WTC11 (cell line): ENCODE measurements at places on chromosomes 5 and 9.
A peak's percentile ranks its signal among the peaks of the same experiment; 100 is the strongest.

DNA sequence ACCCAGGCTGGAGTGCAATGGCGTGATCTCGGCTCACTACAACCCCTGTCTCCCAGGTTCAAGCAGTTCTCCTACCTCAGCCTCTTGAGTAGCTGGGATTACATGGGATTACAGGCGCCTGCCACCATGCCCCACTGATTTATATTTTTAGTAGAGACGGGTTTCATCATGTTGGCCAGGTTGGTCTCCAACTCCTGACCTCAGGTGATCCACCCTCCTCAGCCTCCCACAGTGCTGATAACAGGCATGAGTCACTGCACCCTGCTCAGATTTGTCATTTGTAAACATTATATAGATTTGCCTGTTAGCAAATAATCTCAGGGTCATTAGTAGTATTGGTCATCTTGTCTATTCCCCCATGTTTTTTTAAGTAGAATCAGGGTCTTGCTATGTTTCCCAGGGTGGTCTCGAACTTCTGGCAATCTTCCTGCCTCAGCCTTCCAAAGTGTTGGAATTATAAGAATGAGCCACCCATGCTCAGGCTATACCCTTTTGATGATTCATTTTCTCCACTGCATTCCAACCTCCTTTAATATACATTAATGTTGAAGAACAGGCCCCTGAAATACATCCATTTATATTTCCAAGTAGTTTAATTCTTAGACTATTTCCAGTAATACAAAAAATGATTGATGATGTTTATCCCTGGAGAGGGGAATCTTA lies 17.3 kb downstream of the CENPH start:
- no peak for DNase-seq

GRCh38 chr5:56447656-56448055 lies 214.5 kb upstream of the ANKRD55 start:
- DNase-seq: no peak

DNA sequence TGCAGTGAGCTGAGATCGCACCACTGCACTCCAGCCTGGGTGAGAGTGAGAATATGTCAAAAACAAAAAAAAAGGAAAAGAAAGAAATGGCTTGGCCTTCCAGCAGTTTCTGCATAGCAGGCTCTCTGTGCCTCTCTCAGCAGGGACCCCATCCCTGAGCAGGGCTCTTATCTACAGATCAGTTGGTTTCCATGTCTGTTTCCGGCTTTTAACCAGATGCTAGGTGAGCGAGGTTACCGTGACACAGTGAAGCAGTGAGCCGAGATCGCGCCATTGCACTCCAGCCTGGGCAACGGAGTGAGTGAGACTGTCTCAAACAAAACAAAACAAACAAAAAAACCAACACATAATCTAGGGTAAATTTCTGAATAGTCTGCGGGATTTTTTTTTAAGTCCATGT lies 51.4 kb downstream of the COL5A1 start:
- DNase-seq: no peak

DNA sequence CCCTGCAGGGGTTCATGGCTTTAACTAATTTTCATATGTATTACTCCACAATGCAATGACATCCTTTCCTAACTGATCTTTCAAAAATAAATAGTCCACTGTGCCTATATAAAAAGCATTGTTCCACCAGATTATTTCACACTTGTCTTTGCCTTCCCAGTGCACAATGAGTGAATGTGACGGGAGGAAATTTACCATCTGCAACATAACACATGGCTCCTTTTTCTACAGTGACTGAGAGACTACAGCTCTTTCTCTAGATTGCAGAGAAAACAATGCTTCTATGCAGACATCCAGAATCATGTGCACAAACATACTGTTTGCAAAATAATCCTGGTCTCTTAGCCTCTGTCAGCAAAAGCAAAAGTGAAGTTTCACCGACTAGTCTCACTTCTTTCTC lies 483.7 kb upstream of the PIK3R1 start:
- no peak for DNase-seq

DNA sequence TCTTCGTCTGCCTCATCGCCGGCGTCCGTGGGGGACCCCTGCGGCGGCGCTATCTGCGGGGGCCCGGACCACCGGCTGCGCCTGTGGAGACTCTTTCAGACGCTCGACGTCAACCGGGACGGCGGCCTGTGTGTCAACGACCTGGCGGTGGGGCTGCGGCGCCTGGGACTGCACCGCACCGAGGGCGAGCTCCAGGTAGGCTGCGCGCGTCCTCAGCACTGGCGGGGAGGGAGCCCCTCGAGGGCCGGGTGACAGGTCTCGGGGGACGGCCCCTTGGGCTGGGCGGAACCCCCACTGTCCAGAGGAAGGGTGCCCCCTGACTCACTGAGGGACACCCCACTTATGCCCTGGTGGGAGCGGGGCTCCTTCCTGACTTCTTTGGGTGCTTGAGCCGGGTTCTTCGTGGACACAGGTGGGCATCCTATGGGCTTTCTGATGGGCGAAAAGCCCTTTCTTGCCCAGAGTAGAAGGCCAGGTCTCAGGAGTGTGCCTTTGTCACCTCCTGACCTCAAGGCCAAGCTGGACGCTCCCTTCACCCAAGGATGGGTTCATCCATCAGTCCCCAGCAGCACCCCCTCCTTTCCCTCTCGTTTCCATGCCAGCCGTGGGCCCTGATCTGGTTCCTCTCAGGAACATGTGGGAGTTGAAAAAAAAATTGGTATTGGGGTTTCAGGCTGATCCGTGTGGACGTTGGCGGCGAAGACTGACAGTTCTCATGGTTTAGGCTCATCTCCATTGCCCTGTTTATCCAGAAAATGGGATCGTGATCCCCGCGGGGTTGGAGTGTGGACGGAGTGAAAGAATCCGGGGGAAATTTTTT lies 564 bp downstream of the SLC25A25 start:
- DNase-seq: no peak

DNA sequence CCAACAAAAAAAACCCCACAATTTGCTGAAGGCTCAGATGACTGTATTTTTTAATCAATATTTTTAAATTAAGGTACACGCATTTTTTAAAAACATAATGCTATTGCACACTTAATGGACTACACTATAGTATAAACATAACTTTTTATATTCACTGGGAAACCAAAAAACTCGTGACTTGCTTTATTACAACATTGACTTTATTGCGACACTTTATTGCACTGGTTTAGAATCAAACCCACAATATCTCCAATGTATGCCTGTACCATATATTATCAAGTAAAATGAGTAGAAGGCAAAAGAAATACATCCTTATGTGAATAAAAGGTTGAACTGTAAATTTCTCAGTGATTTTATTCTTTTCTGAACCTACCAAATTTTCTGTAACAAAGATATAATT lies 53.7 kb downstream of the RICTOR start:
- no peak for DNase-seq

GRCh38 chr5:132383261-132383660 lies 13.8 kb downstream of the SLC22A5 start:
- DNase-seq: no peak

DNA sequence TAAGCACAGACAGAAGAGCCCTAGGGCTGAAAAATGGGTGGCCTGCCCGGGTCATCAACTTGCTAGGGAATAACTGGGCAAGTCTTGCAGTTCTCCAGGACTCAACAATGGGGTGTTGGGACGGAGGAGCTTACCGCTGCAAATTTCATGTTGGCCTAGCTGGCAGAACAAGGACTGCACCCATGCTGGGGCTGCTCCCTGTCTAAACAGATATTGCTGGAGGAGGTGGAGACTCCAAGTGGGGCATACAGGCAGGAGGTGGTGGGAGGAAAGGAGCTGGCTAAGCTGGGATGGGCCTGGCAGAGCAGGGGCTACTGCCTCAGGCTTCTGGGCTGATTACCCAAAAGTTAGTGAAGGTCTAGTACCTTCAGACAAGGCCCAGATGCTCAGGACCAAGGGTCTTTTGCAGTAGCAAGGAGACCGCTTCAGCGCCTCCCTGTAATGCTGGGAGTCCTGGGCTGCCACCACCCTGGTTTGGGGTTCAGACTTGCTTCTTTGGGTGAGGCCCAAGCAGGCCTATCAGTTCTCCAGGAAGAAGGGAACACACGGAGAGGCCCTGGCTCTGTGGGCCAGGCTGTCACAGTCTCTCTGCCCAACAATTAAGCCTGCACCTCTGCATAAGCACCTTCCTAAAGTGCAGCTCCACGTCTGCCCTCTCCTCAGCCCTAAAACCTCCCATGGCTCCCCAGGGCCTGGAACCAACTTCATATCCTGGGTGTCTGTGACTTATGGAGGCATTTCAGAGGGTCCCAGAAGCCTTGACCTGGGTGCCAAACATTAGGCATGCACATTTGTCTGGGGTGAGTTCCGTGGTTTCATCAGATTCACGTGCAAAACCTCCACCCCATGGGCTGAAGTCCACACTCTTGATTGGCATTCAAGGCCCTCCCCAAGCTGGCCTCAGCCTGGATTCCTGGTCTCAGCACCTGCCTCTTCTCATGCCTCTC lies 24.2 kb upstream of the KIF12 start:
- DNase-seq: no peak

GRCh38 chr9:94703488-94704140 lies 22.9 kb upstream of the AOPEP start:
- DNase-seq: no peak

DNA sequence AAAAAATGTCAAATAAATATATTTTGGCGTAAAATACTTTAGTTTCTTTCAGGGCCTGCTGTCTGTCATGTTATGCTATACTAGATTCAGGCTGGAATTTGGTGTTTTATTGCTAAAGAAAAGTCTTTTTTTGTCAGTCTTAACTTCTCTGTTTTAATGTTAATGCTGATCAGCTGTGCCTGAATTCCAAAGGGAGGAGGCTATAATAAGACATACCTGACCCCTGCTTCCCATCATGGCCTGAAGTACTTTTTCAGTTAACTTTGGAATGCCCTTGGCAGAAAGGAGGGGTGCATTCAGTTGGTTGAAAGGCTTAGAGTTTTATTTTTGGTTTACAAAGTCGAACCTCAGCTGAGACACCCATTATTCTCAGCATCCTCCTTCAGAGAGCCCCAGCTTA lies 58.1 kb upstream of the PANK3 start:
- DNase-seq: no peak

DNA sequence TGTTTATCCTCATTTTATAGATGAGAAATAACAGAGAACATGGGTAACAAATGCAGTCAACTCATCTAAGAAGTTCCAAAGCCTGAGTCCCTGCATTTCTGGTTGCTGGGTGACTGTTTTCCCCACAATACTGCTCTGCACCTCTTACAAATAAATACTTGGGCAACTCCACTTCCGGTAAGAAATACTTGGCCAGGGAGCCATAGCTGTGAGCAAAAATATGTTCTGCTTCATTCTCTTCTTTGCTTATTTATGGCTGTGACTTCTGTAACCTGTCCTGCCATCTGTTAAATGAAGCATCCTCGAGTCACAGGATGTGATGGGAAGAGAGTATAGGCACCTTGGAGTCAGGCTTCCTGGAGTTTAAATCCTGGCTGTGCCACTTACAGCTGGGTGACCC lies 49.9 kb downstream of the GDNF start:
- DNase-seq: no peak

DNA sequence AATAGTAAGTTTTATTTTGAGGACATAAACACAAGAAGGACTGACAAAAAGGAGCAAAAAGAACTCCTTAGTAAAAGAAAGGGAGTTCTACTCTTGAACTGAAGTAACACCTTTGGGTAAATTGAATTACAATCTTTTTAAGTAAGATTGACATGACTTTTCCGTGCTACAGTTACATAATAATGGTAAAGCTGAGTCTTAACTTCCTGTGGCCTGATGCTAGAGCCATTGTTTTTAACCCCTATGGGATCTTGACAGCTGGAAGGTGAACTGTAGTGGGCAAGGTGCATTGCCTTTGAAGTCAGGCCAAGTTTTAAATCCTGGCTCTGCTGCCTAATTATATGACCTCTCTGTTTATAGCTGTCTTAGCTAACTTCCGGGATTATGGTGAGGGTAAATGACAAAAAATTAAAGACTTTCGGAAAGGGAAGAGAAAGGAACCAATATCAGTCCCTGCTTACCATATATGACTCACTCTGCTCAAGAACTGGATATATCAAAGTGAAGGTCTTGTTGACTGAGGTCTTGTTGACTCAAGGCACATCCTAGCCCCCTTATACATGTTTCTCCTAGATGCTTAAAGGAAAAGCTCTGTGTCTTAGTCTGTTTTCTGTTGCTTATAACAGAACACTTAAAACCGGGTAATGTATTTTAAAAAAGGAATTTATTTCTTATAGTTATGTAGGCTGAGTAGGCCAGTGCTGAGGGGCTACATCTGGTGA lies 6.8 kb downstream of the HSD17B4 start:
- DNase-seq: no peak

- DNase-seq: no peak
Measured at GRCh38 chr5:29780401-29780800, 1413.1 kb upstream of the CDH6 start.

GRCh38 chr5:131637694-131638093 lies 2.7 kb upstream of the RAPGEF6 start:
- DNase-seq: peak; percentile 22

DNA sequence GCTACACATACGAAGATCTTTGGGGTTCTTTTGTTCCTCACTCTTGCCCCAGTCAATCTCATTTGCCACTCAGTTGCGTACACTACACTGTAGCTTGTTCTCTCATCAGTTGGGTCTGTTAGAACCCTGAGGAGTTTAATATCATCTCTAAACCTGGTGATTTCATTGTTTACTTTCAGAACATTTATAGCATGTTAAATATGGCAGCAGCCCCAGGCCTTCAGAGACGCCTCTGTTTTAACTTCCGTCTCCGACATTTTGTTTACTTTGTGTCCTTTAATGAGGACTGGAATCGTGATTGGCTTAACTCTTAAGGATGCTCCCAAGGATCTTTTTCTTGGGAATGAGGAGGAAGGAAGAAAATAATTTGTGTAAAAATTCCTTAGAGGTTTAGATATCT lies 510.1 kb downstream of the NR2F1-AS1 start:
- DNase-seq: no peak

GRCh38 chr9:131608493-131609037 lies 63.2 kb downstream of the PRRT1B start:
- DNase-seq: peak; percentile 64

DNA sequence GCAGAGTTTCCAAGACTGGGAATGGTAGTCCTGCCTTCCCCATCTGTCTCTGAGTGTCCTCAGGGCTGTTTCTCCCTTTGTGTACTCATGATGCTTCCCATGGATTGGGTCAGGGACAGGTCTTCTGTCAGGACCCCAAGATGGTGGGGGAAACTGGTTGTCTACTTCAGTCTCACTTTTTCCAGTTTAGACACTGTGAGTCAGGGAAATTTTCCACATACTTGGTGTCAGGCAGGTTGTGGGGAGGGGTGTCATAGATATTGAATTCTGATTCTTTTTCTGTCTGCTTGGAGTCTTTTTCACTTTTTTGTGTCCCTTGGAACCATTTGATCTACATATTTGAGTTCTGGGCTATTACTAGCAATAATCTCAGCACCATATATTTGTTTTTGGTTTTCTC lies 10.3 kb downstream of the POLK start:
- no peak for DNase-seq

DNA sequence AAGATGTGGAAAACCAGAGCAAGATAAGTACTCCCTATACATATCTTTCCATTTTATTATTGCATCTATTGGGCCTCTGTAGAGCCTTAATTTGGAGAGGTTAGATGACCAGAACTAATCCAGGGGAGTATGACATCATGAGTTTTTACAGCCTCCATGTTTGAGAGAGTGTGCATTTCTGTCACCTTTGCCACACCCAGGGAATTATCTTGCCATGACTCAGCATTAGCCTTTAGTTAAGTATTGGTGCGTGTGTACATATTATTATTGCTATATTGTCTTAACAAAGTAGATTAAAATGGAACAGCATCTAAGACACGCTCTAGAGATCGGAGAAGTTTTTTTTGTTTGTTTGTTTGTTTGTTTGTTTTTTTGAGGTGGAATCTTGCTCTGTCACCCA lies 27.6 kb downstream of the DIMT1 start:
- no peak for DNase-seq
